ENCODE measurements at places on chromosomes 3 and 15. TPM values are rescaled to one million over a fixed set of nuclear protein-coding genes. Genes with fewer than 3 reads are reported as not detected.

The ANKRD63 gene
- total RNA-seq, result not detected

The UBAP1L gene
- total RNA-seq, result 2.2 TPM

The FILIP1L gene
- 40.1 TPM for total RNA-seq

The SLCO2A1 gene
- 3.7 TPM for total RNA-seq

The TMEM207 gene
- not detected for total RNA-seq

The MB21D2 gene
- 14.4 TPM for total RNA-seq

The GUCA1C gene
- not detected for total RNA-seq

The HGD gene
- total RNA-seq, result not detected

The LSAMP gene
- 7.9 TPM for total RNA-seq

The RPL4 gene
- 1,302 TPM for total RNA-seq

The IFT80 gene
- total RNA-seq, result 38.0 TPM

The GOLGA8N gene
- total RNA-seq, result 14.3 TPM

The NR2E3 gene
- 0.79 TPM for total RNA-seq

The SLC6A11 gene
- total RNA-seq, result 0.49 TPM

The XCR1 gene
- 0.39 TPM for total RNA-seq

The GOLGA8J gene
- total RNA-seq, result 0.30 TPM

The EXD1 gene
- total RNA-seq, result not detected

The DOCK3 gene
- total RNA-seq, result 0.89 TPM

The MORC1 gene
- not detected for total RNA-seq

The PLXNA1 gene
- total RNA-seq, result 24.9 TPM
